ENCODE measurements at places on chromosomes 3 and 15.

DNA sequence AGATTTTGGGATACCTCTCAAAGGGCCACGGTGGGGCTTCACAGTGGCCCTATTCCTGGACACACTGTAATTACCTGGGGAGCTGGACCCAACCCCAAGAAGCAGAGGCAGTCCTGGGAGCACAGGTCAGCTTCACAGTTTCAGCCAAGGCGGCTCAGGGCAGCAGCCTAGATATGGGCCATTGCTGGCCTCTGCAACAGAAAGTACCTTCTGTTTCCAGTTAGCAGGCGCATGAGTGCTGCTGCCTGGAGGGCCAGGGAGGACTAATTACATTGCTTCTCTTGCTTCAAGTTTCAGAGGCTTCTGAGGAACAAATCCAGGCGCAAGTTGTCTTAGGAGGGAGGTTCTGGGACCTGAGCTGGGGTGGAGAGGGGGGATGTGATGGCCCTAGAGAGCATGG, 13.5 kb upstream of the DUSP7 start:
- no peak for DNase-seq

DNA sequence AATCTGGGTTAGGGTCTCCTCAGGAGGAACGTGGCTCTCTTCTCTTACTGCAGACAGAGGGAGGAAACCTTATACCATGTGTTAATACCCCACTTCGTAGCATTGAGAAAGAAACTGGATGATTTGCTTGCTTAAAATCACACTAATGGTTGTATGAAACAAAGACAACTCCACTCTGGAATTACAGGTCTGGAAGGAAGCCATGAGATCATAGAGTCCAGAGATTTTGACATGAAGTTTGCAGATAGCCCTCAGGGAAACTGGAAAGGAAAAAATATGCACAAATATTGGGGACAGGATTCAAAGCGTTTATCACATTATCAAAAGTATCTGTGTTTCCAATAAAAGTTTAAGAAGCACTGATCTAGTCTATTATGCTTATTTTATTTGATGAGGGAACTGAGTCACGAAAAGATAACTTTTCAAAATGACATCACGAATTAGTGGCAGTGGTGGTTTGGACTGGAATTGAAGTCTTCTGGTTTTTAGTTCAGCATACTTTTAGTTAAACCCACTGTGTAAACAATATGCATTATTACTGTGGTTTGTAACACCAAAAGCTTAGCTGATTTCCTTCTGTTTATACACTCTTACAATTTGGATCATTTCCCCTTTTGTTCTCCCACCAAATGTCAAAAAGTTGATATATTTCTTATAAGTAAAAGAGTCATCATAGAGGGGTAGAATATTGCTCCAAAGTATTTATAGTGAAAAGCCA, 16.8 kb downstream of the FGF7 start:
- no peak for DNase-seq

GRCh38 chr3:55546866-55547669, 60.0 kb upstream of the WNT5A start:
- DNase-seq, result no peak

DNA sequence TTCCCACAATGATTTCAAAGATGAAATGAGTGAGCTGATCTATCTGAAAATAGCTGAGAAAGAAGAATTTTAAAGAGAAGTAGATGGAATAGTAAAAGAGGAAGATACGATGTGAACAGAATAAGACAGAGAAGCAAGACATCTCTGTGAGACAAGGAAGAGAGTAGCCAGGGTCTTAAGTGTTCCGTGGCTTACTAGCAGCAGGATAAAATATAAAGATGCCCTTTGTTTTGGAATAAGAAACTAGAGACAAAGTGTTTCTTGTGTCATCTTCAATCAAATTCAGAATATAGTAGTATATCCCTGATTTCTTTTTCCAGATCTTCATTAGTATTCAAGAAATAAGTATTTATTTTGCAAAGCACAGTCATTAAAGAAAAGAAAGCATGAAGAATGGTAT, 281.0 kb upstream of the NECTIN3 start:
- no peak for DNase-seq

GRCh38 chr3:130835483-130835882, 58.4 kb upstream of the ATP2C1 start:
- DNase-seq, result no peak

DNA sequence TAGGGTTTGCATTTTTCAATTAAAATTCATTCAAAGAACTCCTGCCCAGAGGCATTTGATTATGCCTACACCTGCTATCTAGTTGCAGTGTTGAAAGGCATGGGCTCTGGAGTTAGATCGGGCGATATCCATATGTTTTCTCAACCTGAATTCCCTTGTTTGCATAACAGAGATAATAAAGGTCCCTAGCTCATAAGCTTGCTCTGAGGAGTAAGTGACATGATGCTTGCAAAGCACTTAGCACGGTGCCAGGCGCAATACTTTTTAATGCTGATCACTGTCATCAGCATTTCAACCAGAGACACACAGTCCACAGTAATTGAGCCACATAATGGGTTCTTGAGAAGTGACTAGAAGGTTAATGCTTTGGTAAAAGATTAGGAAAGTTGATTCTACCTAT, 106.3 kb upstream of the SAMMSON start:
- no peak for DNase-seq

DNA sequence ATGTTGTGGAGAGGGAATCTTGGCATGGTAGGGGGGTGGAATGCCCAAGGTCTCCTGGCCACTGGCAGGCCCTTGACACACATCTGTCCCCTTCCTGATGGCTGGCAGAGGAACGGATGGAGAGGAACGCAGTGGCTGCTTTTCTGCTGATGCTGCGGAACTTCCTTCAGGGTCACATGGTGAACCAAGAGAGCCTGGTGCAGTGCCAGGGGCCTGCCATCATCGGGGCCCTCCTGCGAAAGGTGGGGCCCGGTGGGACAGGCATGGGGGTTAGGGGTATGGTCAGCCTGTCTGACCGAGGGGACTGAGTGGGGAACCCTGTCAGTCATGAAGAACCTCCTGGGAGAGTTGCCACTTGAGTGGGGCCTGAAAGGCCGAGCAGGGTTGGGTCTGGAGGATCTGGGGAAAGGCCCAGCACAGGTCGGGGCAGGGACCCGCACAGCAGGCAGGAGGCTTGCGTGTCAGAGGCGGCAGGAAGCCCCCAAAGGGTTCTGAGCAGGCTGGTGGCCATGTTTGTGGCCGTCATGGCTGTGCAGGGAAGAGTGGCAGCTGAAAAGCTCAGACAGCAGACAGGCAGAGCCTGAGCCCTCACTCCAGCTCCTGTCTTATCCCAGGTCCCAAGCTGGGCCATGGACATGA, 18.1 kb downstream of the NBEAL2 start:
- DNase-seq, result no peak

DNA sequence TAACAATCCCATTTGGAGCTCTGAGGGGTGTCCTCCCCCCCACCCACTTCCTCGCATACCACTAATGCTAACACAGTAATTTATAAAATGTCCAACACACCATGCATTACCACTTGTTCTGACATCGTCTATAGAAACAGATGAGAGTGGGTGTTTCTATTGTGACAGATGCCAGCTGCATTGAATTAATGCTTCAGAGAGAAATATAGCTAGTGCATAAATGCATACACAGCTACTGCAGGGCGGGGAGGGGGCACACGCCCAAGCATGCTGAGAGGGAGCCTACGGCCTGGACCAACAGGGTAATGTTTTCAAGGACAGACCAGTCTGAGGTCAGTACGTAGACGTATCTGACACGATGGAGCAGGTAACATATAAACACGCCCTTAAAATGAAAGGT, 106.0 kb upstream of the FEZF2 start:
- no peak for DNase-seq

DNA sequence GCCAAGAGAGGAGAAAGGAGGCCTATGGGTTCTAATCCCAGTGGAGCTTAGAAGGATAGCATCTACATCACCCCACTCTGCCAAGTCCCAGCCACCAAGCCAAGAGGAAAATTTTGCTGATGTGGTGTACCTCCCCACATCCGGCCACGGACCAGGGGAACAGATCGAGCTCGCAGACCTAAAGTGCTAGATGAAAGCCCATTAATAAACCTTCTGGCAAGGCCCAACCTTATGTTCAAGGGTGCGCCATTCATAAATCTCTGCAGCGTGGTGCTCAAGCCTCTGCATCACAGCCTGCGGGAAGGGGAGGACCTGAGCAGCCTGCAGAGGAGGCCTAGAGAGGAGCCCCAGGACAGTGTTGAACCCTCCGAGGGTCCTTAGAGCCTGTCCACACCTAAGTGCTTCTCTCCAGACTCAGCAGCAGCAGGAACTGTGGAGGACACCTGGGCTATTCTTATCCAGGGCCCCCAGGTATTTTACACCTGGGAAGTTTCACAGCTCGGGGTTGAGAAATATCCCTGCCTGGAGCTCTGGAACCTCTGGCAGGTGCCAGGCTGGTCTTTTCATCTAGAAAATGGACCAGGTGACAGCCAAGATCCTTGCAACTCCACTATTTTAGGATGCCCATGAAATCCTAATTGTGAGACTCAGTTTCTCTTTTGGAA, 68.0 kb downstream of the MRPL46 start:
- DNase-seq, result no peak

GRCh38 chr15:87212041-87212440, 1044.5 kb downstream of the NTRK3 start:
- no peak for DNase-seq

- DNase-seq, result no peak
These were observed 511.6 kb downstream of the PLOD2 start for GRCh38 chr3:145649368-145649887.

DNA sequence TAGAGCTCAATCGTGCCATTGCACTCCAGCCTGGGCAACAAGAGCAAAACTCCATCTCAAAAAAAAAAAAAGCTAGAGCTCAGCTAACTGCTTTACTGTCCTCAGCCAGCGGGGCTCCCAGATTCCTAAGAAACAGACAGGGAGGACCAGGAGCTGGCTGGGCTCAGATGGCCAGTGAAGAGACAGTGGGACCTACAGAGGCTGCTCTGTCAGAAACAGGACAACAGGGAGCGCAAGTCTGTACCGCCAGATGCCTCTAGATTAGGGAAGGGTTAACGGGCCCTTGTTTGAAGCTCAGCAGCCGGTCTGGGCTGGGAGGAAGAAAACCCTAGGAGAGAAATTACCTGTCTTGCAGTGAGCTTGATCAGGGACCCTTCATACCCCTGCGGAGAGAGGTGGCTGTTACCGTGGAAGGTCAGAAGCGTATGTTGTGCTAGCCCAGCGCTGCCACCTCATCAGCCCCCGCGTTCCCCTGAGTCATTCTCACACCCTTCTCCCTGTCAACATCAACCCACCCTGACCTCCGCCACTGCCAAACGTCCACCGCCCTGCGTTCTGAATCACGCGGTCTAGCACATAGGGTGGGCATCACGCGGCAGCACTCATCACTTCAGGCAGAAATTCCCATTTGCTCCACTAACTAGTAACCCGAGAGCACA, 25.3 kb downstream of the RBPMS2 start:
- no peak for DNase-seq

GRCh38 chr3:59813148-59813538, 763.3 kb upstream of the CFAP20DC start:
- DNase-seq, result no peak

- no peak for DNase-seq
These were observed 769.5 kb downstream of the TUSC7 start for GRCh38 chr3:117479095-117479494.

GRCh38 chr3:188788621-188789081, 383.1 kb upstream of the TPRG1 start:
- DNase-seq, result peak; percentile 92

DNA sequence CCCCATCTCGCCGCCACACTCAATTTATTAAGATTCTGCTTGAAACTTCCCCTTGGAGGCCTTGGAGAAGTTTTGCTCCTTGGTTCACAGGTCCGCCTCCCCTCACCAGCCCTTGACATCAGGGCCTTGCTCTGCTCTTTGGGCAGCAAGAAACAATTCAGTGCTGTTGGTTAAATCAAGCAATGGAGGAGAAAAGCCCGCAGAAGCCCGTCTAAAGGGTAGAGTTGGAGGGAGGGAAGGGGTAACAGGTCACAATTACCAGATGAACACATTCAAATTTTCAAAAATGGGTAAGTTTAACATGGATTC, 429 bp downstream of the PARP9 start:
- DNase-seq, result no peak

DNA sequence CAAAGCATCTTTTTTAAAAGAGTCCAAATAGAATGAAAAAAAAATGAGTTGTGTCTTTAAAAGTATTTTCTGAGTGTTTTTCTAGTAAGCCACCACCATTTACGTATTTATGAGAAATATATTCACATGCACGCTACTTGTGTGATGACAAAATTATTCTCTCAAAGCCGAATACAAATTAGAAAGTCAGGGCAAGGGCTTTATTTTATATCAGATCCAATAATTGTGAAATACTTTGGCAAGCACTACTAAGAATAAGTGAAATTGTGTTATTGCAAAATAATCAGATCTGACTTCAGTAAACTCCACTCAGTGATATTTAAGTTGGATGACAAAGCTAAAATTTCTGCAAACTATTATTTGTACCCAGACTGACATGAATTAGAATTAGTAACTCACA, 589.3 kb upstream of the KCNMB2 start:
- peak; percentile 30 for DNase-seq

- DNase-seq, result peak; percentile 9
These were observed 687.0 kb upstream of the NECTIN3 start for GRCh38 chr3:110384601-110385000.

DNA sequence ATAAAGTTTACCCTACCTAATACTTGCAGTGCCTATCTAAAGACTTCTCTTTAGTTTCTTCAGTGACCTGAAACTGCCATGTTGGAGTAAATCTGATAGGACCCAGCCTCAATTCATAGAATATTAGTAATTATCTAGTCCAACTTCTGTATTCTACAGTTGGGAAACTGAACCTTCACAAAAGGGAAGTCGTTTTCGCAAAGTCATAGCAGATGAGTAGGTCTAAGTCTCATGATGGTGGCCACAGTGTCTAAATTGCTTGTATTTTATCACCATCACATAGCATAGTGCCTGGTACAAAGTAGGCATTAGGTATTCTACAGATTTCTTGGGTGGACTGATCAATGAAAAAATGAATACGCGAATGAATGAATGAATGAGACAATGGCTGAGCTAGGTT, 8.4 kb downstream of the GMNC start:
- no peak for DNase-seq

- DNase-seq, result peak; percentile 58
These were observed 776.5 kb downstream of the ROBO2 start for GRCh38 chr3:77816366-77816765.

DNA sequence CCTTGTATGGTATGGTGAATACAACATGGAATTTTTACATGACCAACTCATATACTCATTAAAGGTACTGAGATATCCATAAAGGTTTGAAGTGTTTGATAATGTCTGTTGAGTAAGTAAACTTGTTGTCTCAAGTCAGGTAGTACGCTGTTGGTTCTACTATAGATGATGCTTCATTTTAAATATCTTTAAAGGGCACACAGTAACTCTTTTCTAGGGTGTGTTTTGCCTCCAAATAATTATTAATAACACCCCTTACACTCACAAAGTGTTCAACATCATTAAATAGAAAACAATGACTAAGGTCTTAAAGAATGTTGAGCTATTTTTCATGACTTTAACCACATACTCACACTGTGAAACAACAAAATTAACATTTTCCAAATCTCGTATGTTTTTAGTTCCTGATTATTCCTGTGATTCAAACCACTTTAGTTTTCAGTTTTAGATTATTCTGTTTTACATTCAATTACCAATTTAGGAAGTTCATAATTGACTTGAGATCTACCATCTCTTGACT, 220.0 kb upstream of the NANOGP8 start:
- no peak for DNase-seq
